ENCODE measurements at places on chromosomes 12 and 14. TPM values are rescaled to one million over a fixed set of nuclear protein-coding genes. Genes with fewer than 3 reads are reported as not detected.

DNA sequence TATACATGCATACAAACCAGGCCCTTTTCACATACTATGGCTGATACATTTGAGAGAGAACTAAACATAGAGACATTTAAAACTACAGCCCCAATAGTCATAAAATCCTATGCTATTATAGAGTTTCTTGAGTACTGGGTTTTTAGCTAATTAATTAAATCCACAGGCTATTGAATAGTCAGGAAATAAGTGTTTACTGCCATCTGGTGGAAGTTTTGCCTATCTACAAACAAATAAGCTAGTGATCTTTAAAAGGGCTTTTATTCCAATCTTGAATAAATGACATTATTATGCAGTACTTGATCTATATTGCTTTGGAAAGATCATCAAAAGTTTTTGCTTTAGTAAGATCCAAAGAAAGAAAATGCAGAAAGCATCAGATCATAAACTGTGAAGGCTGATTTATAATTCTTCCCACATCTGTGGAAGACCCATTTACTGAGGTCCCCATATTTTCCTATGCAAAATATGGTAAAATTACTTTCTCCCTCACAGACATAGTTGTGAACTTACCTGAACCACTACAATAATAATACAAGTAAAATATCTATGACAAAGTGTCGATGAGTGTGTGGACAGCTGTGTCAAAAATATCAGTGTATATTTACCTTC, 131.3 kb downstream of the ITPR2 start:
- peak; percentile 49 for DNase-seq

DNA sequence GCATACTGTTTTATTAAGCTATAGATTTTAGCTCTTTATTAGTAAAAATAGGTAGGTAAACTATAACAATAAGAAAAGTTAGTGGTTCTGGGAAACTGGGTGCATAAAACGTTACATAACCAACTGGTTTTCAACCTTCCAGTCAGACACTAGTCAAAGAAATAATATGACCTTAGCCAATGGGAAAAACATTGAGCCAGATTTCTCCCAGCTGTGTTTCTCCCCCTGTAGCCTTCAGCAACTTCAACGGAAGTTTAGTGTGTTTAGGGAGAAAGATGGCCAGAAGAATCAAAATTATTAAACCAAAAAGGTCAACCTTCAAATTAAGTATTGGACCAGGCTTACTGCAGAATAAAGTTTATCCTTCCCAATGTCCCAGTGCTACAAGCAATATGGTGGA, 283.5 kb upstream of the DIO2 start:
- DNase-seq: no peak

DNA sequence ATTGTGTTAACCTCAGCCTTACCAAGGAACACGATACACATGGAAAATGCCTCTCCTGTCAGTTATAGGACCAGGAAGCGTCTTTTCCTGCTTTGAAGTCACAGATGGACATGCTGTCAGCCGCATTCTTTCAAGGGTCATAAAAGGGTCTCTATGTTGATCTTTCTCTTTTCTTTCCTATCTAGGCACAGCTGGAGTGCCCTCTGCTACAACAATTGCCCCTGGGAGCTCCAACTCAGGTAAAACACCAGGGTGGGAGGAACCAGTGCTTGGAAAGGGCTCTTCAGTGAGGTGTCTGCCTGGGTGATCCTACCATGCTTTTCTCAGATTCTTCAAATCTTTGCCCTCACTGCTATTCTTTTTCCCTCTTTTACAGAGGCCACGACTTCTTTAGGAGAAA, 157.4 kb upstream of the CNTN1 start:
- DNase-seq: no peak

DNA sequence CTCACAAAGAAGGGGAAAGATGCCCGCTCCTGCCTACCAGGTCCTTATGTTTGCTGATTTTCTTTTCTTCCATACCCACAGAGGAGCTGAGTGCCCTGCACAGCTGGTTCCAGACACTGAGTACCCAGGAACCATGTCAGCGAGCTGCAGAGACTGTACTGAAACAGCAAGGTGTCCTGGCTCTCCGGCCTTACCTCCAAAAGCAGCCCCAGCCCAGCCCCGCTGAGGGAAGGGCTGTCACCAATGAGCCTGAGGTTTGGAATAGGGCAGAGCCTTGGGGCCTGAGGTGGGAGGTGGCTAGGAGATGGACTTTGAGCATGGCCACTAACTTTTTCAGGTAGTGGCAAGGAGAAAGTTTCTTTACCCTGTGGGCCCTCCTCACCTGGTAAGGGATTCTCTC, 2.3 kb downstream of the MARS1 start:
- no peak for DNase-seq

- peak; percentile 61 for DNase-seq
Measured at GRCh38 chr12:2052826-2053678, at the start of gene CACNA1C. Gene CACNA1C (plus strand): TSS chr12:2052987. CDS start chr12:2053563, 576 bp downstream.

- no peak for DNase-seq
Measured at GRCh38 chr14:27727251-27727770, 1039.3 kb upstream of the FOXG1 start.

- DNase-seq: no peak
Measured at GRCh38 chr14:98946940-98947339, 325.1 kb downstream of the BCL11B start.

- DNase-seq: no peak
Measured at GRCh38 chr14:75395862-75396261, 32.0 kb upstream of the JDP2 start.

DNA sequence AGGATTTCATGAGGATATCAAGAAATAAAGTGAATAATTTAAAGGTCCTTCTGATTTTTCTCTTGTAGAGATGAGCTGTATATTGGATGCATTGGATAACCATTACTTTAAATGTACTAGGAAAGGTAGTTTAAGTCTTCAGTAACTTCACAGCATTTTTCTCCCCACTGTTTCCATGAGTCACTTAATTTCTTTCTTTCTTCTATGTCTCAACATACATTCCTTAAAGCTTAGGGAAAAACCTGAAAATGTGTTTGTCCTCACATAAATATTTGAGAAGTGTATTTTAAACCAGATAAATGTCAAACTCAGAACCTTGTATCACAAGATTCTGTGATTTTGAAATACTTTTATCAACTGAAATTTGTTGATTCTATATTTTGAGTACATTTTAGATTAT, 1970.2 kb upstream of the FLRT2 start:
- no peak for DNase-seq

- DNase-seq: peak; percentile 29
Measured at GRCh38 chr14:23929822-23930294, 23.7 kb upstream of the DHRS4 start.

DNA sequence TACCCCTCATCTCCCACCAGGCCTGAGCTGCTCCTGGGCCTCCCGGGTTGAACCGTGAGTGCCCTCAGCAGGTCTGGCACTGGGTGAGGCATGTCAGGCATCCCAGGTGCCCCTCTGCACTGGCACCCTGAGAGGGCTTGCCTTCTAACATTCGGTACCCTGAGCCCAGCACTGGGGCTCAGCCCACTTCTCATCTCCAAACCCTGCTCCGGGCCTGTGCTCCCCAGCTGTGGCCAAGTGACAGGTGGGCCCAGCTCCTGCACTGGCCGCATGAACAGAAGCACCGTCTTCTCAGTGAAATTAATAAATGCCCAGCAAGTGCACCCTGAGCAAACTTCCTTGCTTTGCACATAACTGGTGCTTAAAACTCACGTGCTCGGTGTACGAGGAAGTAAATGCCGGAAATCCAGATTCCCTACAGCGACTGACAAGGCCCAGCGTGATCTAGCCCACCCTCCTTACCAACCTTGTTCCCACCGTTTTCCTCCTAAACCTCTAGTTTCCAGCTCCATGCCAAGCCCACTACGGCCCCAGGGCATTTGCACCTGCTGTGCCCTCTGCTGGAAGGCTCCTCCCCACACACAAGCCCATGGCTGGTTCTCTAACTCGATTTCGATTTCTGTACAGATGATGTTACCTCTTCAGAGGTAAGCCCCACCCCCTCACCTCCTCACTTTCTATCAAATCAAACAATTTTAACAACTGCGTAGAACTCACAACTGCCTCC, 115.2 kb upstream of the NCOR2 start:
- DNase-seq: no peak

- no peak for DNase-seq
Measured at GRCh38 chr12:69623970-69624369, 13.3 kb upstream of the LRRC10 start.

DNA sequence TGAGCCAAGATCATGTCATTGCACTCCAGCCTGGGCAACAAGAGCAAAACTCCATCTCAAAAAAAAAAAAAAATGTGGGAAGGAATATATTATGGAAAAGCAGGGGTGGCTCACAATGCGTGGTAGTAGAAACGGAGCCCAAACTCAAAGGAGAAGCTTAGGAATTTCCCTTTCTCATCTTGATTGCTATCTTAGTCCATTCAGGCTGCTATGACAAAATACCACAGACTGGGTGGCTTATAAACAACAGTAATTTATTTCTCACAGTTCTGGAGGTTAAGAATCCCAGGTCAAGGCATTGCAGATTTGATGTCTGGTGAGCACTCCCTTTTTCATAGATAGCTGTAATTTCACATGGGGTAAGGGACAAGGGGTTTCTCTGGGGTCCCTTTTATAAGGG, 153.8 kb upstream of the KRR1 start:
- DNase-seq: peak; percentile 70

GRCh38 chr14:19801118-19801464, 2.5 kb upstream of the OR4N2 start:
- no peak for DNase-seq

DNA sequence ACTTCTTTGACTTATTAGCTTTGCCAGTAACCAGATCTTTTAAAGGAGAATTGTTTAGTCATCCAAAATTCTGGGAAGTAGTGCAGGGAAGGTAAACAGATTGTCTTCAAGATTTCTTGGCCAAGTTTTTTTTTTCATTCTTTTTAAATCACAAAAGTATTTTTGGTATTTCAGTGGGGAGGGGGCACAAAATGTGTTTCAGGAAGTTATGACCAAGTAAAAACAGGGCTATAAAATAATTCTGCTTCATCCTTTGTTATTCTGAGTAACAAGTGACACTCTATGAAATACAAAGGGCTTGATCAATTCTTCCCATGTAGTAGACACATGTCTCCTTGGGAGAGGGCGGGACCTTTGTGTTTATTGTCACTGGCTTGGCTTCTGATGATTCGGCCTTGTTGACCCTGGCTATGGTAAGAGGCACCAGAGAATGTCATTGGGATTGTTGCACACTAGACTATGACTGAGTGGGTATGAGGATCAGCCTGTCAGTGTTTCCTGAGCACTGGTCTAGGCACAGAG, 55.4 kb downstream of the SUSD6 start:
- no peak for DNase-seq

GRCh38 chr12:22796941-22797630, 172.1 kb downstream of the ETNK1 start:
- no peak for DNase-seq

- peak; percentile 25 for DNase-seq
Measured at GRCh38 chr12:40152783-40153383, 47.0 kb upstream of the SLC2A13 start.

GRCh38 chr14:88983755-88984154, 159.3 kb downstream of the TTC8 start:
- peak; percentile 67 for DNase-seq

DNA sequence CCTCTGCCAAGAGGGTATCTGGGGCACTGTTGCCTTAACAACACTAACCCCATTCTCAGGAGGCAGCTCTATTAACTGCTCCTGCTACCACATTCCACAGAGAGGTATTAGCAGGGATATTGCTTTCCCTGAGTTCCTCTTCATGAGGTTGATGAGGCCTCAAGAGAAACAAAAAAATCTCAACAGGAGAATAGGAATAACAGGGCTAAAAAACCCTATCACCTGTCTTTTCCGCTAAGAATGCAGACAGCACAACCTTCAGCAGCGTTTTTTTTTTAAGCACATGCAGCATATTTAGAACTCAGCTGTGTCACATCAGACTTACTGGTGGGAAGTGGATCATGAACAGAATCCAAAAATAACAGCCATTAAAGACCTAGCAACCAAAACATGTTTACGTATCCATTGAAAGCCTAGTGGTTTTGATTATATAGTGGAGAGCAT, 29.2 kb downstream of the ATF7 start:
- DNase-seq: peak; percentile 45

- no peak for DNase-seq
Measured at GRCh38 chr12:9248435-9248834, 40.2 kb upstream of the PZP start.

- no peak for DNase-seq
Measured at GRCh38 chr12:113114447-113115178, 20.9 kb downstream of the RASAL1 start.

- no peak for DNase-seq
Measured at GRCh38 chr14:29893989-29894388, 33.7 kb downstream of the PRKD1 start.

Gene PROX2
- not detected for total RNA-seq

Gene HOXC11
- total RNA-seq: not detected

Gene TBX3
- total RNA-seq: 1.9 TPM

Gene SYCP3
- total RNA-seq: not detected

Gene TMTC1
- total RNA-seq: 3.2 TPM

Gene COCH
- 2.2 TPM for total RNA-seq

Gene VSX2
- total RNA-seq: not detected

Gene LRIG3
- total RNA-seq: 16.5 TPM

Gene PIWIL1
- not detected for total RNA-seq

Gene ARHGAP9
- total RNA-seq: not detected

Gene MMP14
- not detected for total RNA-seq

Gene PZP
- not detected for total RNA-seq

Gene IFNG
- not detected for total RNA-seq

Gene LPAR5
- total RNA-seq: not detected

Gene KSR2
- total RNA-seq: 0.29 TPM
